Glomerular endothelial cell (primary cell): ENCODE measurements at places on chromosomes 6 and 20. TPM values are rescaled to one million over a fixed set of nuclear protein-coding genes. Genes with fewer than 3 reads are reported as not detected.

The VEGFA gene
- 26.1 and 28.0 TPM in 2 replicates for total RNA-seq

The HNF4A gene
- total RNA-seq, result not detected in 2 replicates

The C6orf58 gene
- total RNA-seq, result not detected in 2 replicates

The TXLNB gene
- 0.73 and 0.99 TPM in 2 replicates for total RNA-seq

The C20orf141 gene
- total RNA-seq, result not detected in 2 replicates

The PLCB4 gene
- 4.3 and 5.9 TPM in 2 replicates for total RNA-seq

The SEL1L2 gene
- not detected in 2 replicates for total RNA-seq

The BMP6 gene
- 123 and 150 TPM in 2 replicates for total RNA-seq

The LY86 gene
- total RNA-seq, result not detected in 2 replicates

The POU5F1 gene
- total RNA-seq, result not detected in 2 replicates

DNA sequence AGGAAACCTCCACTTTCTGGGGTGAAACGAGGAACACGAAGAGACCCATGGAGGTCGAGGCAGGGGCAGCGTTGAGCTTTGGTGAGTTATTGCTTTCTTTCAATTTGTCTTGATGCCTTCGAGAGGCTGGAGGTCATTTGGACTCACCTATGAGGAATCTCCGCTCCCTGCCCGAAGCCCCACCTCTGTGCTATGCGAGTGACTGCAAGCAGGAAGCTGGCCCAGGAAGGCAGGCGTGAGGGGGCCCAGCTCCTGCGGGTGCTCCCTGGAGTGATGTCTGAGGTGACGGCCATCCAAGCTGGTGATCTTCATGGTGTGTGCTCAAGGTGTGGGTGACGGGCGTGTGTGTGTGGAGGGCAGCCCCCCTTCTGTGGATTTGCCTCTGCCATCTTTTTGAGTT lies 13.0 kb downstream of the PSMG4 start:
- no peak for DNase-seq

DNA sequence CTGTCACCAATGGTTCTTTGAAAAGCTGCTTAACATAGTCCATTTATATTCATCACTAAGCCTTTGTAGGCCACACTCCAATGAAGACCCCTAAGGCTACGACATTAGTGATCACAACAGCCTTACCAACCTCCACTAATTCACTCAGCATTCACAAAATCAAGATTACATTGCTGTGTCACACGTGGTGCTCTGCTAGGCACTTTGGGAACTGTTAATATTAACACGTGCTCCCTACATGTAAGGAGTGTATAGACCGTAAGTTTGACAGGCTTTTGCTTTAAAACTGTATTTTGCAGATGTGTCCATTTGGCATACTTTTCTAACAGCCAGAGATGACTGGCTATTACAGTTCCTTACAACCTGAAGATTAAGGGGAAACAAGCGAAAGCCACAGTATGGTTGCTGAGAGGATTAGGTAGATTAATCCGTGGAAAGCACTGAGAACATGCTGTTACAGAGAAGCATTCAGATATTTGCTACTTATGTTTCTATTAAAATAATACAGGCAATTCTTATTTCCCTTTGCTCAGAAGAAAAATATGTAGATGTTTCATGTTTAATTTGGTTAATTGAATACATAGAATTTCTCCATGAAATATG lies 69.7 kb downstream of the SAMD3 start:
- no peak for DNase-seq

DNA sequence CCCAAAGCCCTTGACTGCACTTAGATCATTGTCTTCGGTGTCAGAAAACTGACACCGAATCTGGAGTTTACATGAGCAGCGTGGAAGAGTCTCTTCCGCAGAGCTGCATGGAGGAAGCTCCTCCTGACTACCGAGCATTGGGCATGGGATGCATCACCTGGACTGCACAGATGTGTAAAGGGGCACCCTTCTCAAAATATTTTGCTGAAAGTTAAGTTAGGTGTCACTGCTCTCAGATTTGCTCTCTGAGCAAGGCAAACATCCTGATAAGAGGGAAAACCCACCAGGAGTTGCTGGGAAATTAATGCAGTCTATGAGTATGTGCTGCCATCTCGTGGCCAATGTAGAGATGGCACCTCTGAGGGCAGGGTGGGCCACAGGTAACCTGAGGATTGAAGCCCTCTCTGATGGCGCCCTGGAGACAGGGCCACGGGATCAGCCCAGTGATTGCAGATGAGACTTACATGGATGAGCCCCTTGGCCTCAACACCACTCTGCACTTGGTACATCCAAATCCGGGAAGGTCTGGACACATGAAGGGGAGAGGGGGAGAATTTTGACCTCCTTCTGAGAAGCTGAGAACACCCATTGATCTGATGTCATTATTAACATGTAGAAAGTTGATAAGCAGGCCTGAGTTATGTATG lies 129.9 kb downstream of the LPA start:
- DNase-seq, result no peak

GRCh38 chr6:151092591-151092990 lies 147.2 kb upstream of the AKAP12 start:
- no peak for DNase-seq

- no peak for DNase-seq
Observed at GRCh38 chr20:63758152-63758551, 18.6 kb downstream of the SLC2A4RG start.

DNA sequence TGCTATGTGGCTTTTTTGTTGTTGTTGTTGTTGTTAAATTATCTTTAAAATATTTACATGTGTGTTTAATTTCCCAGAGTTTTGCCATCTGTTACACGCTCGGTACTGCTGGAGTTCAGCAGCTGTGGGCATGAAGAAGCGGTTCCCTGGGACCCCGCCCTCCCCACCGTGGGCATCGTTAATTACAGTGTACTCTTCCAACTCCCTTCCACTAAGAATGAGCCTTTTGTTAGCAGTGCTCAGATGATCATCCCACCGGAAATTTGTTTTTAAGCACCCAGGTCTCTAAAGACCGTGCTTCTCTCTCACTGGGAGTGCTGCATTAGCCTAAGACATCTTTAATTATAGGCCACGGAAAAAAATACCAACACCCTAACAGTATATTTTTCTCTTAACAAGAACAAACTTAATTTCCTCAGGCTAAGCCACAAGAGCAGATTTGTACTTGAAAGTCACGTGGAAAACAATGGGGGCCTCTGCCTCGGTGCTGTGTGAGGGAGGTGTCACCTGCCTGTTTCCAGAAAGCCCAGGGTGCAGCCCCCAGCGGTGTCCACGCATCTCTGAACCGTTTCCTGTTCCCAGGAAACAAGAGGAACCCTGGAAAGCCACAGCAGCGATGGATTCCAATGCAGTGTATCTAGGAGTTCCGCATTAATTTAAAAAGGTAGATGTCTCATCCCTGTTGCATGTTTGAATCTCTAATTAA lies 113.3 kb upstream of the FRMD1 start:
- DNase-seq, result no peak

DNA sequence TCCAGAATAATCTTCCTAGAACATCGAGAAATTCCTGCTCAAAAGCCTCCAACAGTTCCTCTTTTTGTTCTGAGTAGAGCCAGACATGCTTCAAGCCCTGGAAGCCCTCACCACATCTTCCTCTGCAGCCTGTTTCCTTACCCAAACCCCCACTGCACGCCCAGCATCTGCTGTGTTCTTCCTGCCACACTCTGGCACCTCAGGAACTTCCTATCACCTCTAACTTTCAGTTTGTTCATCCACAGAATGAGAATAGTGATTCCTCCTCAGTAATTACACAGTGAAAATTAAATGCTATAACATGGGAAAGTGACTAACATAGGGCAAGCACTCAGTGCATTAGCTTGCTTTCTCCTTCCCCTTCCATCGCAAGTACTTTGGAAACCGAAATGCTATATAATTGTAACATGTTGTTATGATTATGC lies 26.3 kb downstream of the C6orf89 start:
- DNase-seq, result no peak

- DNase-seq, result no peak
Observed at GRCh38 chr6:164296411-164296810, 881.9 kb downstream of the QKI start.

GRCh38 chr6:1200409-1201101 lies 111.3 kb upstream of the FOXQ1 start:
- no peak for DNase-seq

- DNase-seq, result peak; percentile 37
Observed at GRCh38 chr20:32091888-32092346, 17.6 kb upstream of the TM9SF4 start.

DNA sequence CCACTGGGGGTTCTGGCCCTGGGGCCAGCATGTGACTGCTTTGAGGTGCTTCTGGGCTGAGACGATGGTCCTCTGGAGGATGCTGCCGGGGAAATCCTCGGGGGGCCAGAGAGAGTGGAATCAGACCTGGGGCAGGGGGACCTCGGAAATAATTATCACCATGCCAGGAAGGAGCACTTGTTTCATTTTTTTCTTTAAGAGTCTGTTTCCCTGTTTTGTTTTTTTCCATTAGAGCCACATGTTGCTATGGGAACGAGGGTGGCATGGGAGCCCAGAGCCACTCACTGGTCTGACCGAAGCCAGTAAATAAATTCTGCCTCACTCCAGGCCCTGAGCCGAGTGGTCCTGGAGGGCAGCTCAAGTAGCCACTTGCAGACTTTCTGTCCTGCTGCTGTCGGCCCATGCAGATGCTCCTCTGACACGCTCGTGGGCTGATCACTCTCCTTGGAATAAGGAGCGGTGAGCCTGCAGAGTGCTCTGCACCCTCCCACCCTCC lies 365.1 kb downstream of the ZFAND3 start:
- no peak for DNase-seq

DNA sequence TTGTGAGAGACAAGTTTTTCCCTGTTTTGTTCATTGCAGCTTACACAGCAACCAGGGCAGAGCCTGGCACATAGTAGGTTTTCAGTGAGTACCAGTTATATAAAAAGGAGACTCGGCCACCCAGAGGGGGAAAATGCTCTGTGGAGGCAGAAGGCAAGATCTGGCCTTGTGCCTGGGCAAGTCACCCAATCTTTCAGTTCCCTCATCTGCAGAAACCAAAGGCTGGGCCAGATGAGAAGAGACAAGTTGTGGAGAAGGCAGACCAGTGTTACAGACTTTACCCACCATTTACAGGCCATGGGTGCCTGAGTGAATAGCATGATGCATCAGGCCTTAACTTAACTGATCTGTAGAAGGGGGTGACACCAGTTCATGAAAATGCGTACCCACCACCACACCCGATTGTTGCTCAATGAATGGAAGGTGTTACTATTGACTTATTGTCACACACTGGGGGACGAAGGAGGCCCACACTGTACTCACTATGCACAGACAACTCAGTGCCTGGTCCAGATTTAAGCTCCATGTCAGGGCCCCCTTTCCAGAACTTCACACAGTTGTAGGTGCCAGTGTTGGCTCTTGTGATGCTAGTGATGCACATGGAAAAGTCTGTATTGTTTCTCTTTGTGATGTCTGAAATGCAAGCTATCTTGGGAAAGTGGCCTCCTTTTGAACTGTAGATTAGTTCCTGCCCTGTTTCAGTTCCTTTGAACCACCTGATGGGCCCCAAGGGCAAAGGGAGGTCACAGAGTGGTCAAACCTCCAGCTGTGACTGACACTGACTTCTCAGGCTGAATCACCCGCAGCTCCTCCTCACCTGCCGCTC lies 64.3 kb upstream of the SIRPG start:
- no peak for DNase-seq

GRCh38 chr6:95723638-95724037 lies 146.3 kb downstream of the MANEA start:
- DNase-seq, result no peak

DNA sequence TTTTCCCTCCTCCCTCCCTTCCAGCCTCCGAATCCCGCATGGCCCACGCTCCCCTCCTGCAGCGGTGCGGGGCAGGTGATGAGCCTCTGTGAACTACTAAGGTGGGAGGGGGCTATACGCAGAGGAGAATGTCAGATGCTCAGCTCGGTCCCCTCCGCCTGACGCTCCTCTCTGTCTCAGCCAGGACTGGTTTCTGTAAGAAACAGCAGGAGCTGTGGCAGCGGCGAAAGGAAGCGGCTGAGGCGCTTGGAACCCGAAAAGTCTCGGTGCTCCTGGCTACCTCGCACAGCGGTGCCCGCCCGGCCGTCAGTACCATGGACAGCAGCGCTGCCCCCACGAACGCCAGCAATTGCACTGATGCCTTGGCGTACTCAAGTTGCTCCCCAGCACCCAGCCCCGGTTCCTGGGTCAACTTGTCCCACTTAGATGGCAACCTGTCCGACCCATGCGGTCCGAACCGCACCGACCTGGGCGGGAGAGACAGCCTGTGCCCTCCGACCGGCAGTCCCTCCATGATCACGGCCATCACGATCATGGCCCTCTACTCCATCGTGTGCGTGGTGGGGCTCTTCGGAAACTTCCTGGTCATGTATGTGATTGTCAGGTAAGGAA lies at the start of gene OPRM1:
Gene OPRM1 (plus strand): TSS at position 10 of the 612 bp plus-strand sequence. CDS start 305 bp downstream, at position 315.
- DNase-seq, result no peak

DNA sequence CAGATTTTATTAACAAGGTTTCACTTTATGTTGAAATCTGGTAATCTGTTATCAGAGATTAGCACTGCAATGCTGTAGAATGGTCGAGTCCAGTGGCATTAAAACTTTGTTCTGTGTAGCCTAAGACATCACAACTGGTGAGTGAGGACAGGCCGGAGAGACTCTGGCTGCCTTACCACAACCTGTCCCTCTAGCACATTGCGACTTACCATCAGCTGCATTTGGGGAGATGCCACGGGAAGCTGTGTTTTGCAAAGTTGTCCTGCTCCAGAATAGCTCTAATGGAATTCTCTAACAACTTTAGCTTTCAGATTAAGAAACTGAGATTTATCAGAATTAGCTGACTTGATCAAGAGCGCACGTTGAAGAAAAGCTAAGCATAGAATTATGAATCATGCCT lies 493.3 kb downstream of the MAFB start:
- DNase-seq, result no peak

DNA sequence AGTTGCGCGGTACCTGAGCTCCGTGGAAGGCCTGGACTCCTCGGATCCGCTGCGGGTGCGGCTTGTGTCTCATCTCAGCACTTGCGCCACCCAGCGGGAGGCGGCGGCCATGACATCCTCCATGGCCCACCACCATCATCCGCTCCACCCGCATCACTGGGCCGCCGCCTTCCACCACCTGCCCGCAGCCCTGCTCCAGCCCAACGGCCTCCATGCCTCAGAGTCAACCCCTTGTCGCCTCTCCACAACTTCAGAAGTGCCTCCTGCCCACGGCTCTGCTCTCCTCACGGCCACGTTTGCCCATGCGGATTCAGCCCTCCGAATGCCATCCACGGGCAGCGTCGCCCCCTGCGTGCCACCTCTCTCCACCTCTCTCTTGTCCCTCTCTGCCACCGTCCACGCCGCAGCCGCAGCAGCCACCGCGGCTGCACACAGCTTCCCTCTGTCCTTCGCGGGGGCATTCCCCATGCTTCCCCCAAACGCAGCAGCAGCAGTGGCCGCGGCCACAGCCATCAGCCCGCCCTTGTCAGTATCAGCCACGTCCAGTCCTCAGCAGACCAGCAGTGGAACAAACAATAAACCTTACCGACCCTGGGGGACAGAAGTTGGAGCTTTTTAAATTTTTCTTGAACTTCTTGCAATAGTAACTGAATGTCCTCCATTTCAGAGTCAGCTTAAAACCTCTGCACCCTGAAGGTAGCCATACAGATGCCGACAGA lies 9.9 kb downstream of the HEY2 start:
- DNase-seq, result no peak
